ENCODE measurements at places on chromosomes 5 and 9. TPM values are rescaled to one million over a fixed set of nuclear protein-coding genes. Genes with fewer than 3 reads are reported as not detected.

SERF1A gene
- total RNA-seq, result 3.4 TPM

NREP gene
- total RNA-seq, result 157 TPM

KLF9 gene
- 15.9 TPM for total RNA-seq

TMEM174 gene
- not detected for total RNA-seq

FAM221B gene
- not detected for total RNA-seq

NUP214 gene
- total RNA-seq, result 10.5 TPM

EMB gene
- not detected for total RNA-seq

BTNL3 gene
- not detected for total RNA-seq

PCDHAC2 gene
- total RNA-seq, result 1.5 TPM

TMEM171 gene
- 10.7 TPM for total RNA-seq

PRKAA1 gene
- total RNA-seq, result 75.6 TPM

PLPP7 gene
- not detected for total RNA-seq

GNA14 gene
- 0.06 TPM for total RNA-seq

SPINK6 gene
- not detected for total RNA-seq

ANKDD1B gene
- not detected for total RNA-seq

RPP25L gene
- 59.3 TPM for total RNA-seq

CDX1 gene
- total RNA-seq, result not detected

CCNO gene
- 2.4 TPM for total RNA-seq

Measured in H4 (cell line).